ENCODE measurements at places on chromosomes 16 and 17.

- no peak for DNase-seq
These were observed 13.0 kb downstream of the TOB1 start for GRCh38 chr17:50853015-50853615.

- no peak for DNase-seq
These were observed 69.2 kb upstream of the ALOX12 start for GRCh38 chr17:6926667-6927066.

DNA sequence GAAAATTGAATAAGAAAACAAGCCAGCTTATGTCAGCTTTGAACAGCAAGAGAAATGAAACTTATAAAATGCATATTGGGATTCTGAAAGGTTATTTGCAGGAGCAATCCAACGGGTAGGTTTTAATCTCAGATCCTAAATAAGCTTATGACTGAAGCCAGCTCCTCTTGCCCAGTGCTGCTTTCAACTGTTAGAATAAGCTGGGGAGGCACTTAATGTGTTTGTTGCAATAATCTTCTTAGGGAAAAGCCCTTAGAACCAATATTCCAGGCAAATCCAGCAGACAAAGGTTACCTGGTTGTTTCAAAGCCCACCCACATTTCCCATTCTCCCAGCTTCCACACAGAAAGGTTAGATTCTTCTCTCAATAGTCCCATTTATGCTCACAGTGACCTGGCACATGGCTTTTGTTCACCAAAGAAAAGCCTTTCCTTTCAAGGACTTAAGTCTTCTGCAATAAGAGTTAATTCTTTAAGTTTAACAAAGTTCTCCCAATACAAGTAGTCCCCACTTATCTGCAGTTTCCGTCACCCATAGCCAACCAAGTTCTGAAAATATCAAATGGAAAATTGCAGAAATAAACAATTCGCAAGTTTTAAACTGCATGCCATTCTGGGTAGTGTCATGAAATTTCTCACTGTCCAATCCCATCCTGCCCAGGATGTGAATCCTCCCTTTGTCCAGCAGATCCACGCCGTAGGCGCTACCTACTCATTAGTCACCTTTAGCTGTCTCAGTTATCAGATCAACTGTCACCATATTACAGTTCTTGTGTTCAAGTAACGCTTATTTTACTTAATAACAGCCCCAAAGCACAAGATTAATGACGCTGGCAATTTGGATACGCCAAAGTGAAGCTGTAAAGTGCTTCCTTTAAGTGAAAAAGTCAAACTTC lies 5.9 kb downstream of the TEX2 start:
- no peak for DNase-seq

DNA sequence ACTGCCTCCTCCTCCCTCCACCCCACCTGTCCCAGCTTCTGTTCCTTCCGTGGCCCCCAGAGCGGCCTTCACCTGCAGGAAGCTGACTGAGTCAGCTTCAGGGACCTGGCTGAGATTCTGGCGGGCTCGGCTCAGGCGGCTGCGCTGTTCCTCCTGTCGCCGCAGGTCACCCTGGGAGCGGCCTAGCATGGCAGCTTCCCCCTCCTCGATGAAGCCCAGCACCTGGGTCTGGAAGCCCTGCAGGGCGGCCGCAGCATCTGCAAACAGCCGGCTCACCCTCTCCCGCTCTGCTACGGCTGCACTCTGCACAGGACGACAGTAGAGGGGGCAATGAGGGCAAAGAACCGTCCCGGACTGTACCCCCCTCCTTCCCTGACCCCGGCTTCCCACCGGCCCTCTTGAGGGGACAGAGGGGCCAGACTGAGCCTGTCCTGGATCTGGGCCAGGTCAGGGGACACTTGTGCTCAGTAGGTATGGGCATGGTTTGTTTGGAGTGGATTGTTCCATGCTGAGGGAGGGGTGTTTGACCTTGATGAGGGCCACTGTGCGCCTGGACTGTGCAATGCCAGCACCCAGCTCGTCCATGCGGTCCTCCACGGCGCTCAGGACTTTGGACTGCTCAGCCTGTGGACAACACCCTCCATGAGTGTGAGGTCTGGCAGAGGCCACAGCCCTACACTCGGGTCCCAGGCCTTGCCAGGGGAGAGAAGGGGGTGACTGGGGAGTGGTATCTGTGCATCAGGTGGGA lies 2.0 kb downstream of the TRIM47 start:
- DNase-seq: no peak

Measured in NCI-H446 treated with DMSO at 0.1 percent for 48 hours (cell line).